AG09309 (cell line): ENCODE measurements at places on chromosomes 1 and 21.

DNA sequence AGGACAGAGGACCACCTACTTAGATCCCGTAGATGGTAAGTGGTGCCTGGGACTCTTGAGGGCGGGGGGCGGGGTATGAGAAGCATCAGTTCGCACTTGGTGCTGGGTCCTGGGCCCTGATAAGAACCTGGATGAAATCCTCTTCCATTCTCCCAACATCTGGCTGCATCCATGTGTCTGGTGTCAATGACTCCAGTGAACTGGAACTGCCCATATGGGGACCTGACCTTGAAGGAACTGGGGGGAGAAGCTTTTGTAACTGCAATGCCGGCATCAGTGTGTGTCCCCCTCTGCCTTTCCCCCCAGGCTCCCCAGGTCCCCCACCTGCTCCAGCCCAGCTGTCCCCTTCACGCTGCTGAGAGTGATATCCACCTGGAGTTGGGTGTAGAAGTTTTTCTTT lies 49.7 kb upstream of the EPB41 start:
- no peak for DNase-seq

DNA sequence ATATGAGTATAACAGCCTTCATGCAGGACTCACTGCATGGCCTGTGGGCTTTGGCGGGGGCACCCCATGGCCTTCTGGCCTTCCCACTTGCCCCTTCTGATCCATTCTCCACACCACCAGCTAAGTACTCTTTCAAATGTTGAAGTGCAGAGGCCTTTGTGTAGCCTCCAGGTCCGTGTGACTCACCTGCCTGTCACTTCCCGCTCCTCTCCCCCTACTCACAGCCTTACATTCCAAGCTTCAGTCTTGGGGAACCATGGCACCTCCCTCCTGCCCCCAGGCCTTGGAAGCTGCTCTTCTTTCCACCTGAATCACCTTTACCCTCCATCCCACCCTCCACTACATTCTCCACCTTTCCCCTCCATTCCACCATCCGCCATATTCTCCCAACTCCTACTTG lies 69.6 kb downstream of the PGM1 start:
- no peak for DNase-seq

- DNase-seq = no peak
These were observed 798 bp downstream of the ZBED6 start for GRCh38 chr1:203796236-203796605.

- DNase-seq = no peak
These were observed 10.1 kb upstream of the CACYBP start for GRCh38 chr1:174989536-174990220.

DNA sequence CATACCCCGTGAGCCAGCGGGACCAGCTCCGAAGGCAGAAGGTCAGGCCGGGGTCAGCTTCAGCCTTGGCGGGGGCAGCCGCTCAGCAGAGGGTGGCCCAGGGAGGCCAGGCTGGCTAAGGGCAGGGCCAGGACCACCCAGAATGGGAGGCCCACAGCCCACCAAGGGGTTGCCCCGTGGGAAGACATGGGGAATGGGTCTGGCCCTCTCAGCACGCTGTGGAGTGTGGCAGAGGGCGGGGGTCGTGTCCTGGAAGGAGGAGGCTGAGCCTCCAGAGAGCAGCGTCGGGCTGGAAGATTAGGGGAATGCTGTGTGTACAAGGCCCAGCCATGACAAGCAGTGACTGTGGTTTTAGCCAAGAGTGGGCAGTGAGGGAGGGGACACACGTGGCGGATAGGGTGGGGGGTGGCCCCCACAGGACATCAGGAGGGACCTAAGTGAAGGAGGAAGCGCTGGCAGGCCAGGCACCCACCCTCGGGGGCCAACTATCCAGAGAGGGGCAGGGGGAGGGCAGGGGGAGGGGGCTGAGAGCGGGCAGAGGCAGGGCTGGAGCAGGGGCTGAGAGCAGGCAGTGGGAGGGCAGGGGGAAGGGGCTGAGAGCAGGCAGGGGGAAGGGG lies 43.9 kb upstream of the POFUT2 start:
- DNase-seq = no peak

- no peak for DNase-seq
These were observed 40.7 kb upstream of the SLC5A9 start for GRCh38 chr1:48181669-48182367.

- DNase-seq = peak; percentile 91
These were observed 20.5 kb downstream of the HTR1D start for GRCh38 chr1:23196627-23197328.

DNA sequence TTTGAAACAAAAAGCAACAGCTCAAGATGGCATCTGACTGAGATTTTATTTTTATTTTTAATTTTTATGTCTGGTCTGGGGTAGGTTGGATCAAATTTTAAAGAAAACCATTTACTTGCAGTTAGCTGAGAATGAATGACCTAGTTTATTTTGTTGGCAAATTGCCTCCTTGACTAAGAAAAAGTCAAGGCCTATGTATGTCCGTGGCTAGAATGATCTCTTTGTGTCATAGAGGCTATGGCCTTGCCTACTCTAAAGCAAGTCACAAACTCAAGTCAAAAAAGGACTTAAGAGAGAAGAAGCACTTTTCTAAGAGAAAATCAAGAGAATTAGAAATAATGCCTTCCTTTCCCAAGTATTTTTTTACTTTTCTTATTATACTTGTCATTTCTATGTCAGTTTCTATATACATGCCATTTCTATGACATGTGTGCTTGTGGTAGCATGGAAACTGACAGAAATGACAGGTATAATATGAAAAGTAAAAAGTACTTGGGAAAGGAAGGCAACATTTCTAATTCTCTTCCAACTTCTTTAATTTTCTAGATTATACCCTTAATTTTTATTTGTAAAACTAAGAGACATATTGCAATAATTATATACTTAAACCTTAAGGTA lies 136.7 kb downstream of the CENPF start:
- no peak for DNase-seq

GRCh38 chr1:181423301-181423918 lies 59.9 kb upstream of the CACNA1E start:
- DNase-seq = peak; percentile 5

- DNase-seq = no peak
These were observed 270.6 kb downstream of the NEGR1 start for GRCh38 chr1:72011721-72012120.

GRCh38 chr1:33852711-33853110 lies 11.2 kb upstream of the HMGB4 start:
- DNase-seq = peak; percentile 46

DNA sequence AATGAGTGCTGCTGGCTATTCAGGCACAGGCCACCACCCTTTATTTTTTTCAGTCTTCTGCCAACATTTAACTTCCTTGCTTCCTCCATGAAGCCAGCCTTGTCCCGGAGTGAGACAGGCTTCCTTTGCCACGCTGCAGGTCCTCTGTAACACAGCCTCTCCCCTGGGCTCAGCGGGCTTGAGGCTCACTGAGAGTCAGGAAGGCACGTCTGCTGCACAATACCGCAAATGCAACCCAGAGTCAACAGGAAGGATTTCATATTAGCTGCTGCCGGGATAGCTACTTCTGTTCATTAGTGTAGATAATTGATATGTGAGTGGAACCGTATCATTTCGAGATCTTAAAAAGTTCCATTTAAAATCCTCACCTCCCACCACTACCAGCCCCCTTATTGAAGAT lies 22.5 kb downstream of the MYOG start:
- no peak for DNase-seq

GRCh38 chr1:69492286-69492685 lies 75.4 kb upstream of the LRRC7 start:
- DNase-seq = no peak

- DNase-seq = no peak
These were observed 71.6 kb downstream of the PLEKHA6 start for GRCh38 chr1:204288021-204288588.
